ENCODE measurements at places on chromosomes 2 and 18.

DNA sequence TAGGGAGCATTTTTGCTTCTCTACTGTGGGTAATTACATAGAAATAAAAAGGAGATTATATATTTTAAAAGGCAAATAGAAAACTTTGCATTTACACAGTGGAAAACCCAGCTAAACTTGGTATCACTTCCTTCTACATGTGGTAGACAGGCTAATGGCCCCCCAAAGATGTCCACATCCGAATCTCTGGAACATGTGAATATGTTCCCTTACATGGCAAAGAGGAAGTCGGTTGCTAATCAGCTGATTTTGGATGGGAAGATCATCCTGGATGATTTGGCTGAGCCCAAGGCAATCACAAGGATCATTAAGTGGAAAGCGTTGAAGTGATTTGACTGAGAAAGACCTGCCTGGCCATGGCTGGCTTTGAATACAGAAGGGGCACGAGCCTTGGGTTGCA is 26.2 kb downstream of the CREG2 start:
- DNase-seq, result no peak

DNA sequence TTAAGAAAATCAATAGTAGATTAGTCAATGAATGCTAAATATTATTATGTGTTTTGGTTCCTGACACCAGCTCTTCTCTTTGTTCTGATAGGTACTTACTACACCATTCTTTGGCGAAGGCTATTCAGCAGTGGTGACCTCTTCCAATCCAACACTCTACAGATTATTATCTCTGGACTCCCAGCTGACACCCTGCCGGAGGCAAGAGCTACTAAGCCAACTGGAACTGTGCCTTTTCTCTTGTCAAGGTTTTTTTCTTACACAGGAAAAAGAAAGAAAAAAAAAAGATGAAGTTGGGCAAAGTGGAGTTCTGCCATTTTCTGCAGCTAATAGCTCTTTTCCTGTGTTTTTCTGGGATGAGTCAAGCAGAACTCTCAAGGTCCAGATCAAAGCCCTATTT is 11.7 kb downstream of the CDH7 start:
- DNase-seq, result peak; percentile 17

DNA sequence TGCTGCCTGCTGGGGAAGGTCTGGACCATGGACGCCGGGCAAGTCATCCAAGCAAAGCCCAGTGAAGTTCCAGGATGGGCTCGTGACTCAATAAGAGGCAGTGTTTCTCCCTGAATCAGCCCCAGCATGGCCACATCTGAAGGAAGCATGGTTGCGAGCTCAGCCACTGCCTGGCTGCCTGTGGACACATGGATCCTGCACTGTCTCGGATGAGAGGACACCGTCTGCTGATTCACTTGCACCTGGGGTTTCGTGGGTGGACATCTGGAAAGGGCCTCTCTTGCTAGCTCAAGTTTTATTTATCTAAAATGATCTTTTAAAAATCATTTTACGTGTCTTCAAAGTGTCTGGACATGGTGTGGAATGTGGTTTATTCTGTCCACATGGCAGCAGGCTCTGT is 224.8 kb upstream of the FN1 start:
- no peak for DNase-seq

DNA sequence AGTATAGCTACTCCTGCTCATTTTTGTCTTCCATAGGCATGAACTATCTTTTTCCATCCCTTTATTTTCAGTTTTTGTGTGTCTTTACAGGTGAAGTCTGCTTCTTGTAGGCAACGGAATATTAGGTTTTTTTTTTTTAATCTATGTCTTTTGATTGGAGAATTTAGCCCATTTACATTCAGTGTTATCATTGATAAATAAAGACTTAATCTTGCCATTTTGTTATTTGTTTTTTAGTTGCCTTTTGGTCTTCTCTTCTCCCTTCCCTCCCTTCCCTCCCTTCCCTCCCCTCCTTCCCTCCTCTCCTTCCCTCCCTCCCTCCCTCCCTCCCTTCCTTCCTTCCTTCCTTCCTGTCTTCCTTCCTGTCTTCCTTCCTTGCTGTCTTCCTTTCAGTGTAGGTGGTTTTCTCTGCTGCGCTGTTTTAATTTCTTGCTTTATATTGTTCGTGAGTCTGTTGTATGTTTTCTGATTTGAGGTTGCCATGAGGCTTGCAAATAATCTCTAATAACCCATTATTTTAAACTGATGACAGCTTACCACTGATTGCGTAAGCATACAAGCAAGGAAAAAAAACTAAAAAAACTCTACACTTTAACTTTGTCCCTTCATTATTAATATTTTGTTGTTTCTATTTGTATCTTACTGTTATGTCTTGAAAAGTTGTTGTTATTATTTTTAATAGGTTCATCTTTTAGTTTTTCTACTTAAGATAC is 353.8 kb downstream of the PARD3B start:
- DNase-seq, result no peak

- peak; percentile 37 for DNase-seq
Measured at GRCh38 chr18:58998401-58999203, 133.9 kb downstream of the ZNF532 start.

DNA sequence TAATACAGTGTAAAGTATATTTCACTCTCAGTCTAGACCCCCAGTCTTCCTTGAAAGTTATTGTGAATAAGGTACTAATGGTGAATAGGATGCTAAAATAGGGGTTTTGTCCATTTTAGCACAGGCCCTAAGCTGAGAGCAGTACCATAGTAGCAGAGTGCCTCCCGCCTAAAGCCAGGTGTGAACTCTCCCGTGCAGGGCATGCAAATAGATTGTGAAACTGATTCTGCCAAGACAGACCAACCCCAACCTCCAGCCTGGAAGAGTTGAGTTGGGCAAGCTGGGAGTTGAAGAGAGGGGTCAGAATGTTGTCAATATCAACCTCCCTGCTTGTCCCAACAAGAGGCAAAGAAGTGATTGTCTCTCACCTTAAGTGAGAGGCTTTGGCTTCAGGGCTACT is 97.4 kb upstream of the CYRIA start:
- no peak for DNase-seq

DNA sequence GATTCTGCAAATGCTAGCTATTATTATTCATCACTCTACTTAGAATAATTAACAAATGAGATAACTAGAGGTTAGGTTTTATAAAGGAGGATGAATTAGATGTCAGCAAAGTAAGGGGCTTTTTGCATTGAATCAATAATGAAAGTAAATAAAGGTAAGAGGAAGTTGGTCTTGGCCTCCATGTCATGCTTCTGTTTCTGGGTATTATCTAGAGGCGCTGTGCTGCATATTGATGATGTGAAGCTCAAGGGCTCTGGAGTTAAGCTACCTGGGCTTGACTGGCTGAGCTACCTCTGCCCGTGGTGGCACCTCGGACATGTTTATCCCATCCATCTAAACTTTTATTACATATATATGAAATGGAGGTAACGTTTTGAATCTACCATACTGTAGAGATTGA is 350.9 kb downstream of the PARD3B start:
- DNase-seq, result no peak

DNA sequence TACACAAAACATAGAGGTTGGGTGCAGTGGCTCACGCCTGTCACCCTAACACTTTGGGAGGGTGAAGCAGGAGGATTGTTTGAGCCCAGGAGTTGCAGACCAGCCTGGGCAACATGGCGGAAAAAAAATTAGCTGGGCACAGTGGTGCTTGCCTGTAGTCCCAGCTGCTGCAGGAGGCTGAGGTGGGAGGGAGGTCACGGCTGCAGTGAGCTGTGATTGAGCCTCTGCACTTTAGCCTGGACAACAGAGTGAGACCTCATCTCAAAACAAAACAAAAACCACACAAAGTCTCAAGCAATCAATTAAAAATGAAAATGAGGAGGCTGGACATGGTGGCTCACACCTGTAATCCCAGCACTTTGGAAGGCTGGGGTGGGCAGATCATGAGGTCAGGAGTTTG is 4.9 kb downstream of the NOP58 start:
- no peak for DNase-seq

DNA sequence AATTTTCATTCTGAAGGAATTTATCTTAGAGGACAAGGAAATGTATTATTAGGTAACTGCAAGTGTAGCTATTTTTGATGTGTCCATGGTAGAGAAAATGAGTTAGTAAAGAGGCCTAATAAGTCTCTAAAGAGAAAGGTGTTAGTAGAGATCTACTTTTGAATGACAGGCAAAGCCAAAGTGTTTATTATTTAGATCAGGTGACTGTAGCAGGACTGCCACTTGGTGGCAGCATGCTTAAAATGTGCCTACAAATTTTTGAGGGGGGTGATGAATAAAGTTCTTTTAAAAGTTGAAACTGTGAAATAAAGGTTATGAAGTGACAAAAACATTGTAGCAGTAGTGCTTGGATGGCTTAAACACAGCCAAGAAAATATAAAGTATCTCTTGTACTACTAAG is 421.5 kb upstream of the MEIS1 start:
- no peak for DNase-seq

DNA sequence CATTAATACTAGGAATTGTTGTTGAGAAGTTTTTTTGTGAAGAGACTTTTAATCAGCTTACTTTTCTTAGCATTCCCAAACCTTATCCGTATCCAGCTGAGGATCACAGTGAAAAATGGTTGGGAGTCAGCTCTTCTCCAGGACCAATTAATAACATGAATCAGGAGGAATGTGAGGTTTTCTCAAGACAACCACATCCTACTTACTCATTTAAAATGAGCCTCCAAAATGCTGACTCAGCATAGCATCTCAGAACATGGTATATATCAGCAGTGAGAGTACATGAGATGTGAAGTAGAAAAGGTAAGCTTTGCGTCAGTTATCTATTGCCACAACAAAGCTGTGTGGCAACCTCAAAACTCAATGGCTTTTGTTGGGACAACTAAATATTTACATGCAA is 140.3 kb downstream of the NRP2 start:
- DNase-seq, result no peak

DNA sequence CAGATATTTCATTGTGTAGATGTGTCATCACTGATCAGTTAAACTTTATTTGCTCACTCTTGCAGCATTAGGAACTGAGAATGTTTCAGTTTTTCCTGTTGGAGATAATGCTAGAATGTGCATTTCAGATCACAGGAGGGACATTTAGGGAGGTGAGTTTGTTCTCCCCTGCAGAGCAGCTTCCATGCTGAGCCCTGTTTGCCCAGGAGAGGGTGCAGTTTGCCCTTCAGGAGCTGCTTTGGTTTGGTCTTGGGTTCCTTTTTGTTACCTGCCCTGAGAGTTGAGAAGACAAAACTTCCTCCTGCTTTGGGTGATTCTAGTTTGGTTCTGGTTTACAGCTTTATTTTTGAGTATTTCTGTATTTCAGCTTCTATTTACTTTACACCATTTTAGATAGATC is 49.9 kb downstream of the DGKD start:
- no peak for DNase-seq

GRCh38 chr18:58315739-58316215 is 271.8 kb downstream of the NEDD4L start:
- DNase-seq, result no peak

- DNase-seq, result no peak
Measured at GRCh38 chr18:21054252-21054821, 57.3 kb downstream of the ROCK1 start.

DNA sequence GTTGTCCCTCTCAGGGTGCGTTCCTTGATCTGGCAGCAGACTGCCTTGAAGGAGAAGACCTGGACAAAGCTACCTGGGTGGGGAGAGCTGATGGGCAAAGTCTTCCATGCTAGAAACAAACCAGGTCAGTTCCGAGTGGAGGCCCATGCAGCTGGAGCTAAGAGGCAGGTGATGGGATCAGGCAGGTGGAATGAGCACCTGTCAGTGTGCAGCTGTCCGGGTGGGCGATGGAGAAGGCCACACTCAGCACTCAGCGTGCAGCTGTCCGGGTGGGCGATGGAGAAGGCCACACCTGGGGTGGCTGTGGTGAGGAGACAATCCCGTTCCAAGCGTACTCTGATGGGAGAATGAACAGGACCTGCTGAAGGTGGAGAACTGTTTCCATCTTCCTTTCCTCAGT is 237.3 kb upstream of the MYT1L start:
- DNase-seq, result no peak

- no peak for DNase-seq
Measured at GRCh38 chr2:73292906-73293533, 328 bp downstream of the EGR4 start.

DNA sequence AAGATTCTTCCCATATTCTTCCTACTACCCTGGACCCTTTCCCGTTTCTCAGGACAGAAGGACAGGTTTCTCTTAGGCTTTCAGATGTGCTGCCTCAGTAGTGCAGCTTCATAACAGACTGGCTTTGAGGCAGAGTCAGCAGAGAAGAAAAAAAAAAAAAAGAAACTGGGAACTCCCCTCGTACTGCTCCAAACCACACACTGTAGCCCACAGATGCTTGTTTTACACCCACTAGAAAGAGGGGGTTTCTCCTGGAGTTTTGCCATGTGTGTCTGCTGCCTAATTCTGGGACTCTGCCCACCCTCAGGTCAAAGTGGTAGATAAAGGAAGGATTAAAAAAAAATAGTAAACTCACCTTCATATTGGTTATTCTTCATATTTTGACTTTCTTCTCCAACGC is 95.9 kb downstream of the NCOA1 start:
- DNase-seq, result no peak

GRCh38 chr2:158782136-158782535 is 13.0 kb upstream of the DAPL1 start:
- no peak for DNase-seq

GRCh38 chr2:195659982-195660890 is 3.2 kb downstream of the SLC39A10 start:
- DNase-seq, result peak; percentile 88

GRCh38 chr2:44970846-44971450 is 29.4 kb downstream of the SIX3 start:
- DNase-seq, result no peak

GRCh38 chr2:130963849-130964793 is 127.4 kb downstream of the ARHGEF4 start:
- peak; percentile 74 for DNase-seq

- no peak for DNase-seq
Measured at GRCh38 chr2:10517351-10518043, 69.4 kb upstream of the ODC1 start.
